ENCODE measurements at places on chromosomes 16 and 17.

DNA sequence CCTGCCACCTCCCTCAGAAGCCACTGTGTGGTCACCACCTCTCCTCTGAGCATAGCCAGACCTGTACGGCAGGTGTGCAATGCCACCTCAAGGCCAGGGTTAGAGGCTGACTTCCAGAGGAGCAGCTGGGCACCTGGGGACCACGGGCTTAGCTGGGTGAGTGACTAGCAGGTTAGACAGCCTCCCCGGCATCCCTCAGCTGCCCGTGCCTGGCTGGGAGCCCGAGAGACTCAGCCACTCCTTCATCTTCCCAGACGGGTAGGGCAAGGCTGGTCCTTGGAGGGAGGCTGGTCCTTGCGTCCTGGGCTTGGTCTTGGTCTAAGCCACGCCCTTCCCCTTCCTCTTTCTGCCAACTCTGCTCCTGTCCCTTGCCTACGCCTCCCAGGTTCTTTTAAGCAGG is 7.8 kb downstream of the CRHR1 start:
- DNase-seq = no peak

DNA sequence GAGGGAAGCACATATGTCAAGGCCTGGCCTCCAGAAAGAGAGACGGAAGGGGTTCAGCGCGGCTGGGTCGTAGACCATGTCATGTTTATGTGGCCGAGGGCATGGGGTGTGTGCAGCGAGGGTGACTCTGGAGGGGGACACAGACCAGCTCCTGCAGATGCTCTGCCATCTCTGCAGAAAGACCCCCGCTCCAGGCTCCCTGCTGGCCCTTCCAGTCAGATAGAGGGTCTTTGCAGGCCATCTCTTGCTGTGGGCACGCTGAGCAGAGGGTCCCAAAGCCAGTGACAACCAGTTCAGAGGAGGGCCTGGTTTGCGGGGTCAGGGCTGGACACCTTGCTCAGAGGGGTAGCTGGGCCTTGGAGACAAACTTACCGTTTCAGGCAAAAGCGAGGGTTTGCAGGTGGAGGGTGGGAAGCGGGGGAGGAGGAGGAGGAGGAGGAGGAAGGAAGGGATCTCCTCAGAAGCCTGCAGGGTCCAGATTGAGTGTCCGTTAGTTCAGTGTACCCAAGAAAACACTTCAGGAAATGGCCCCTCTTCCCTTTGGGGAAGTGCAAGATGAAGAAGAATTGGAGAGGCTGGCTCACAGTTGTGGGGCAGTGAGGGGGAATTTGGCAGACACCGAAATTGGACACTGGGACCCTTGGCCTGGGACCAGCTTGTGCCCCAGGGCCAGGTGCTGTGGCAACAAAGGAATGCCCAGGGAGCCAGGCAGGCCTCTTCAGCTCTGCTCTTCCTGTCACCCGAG is 102.8 kb downstream of the CMIP start:
- no peak for DNase-seq

DNA sequence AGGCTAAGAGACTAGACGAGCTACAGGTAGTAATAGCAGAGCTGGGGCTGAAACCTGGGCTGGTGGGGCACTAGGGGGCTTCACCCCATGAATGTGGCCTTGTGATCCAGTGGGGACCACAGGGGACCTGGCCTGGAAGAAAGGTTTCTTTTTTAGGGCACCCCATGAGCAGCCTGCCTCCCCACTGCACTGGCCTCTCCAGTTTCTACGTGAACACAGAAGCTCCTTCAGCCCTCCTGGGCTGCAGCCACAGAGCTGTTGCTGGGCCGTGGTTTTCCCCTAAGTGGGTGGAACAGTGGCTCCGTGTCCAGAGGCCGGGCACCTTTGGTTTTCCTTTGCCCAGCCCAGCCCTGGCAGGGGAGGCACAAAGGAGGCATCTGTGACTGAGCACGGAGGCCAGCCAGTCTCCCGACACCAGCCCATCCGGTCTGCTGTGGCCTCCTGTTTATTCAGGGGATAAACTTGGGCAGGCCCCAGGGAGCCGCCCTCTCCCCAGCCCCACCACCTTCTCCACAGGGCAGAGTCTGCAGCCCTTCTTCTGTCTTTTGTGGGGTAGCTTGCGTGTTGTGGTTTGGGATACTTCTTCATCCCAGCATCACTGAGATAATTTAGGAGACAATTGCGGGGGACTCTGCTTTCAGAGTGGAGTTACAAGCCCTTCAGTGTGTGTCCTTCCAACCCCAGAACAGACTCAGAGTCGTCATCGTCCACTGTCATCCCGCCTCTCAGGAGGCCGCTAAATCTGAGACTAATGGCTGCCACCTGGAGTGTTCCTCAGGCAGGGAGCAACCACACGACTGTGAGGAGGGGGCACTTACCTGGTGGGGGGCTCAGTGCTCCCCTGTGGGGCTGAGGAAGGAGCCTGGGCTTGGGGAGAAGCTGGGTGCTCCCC is 85.3 kb downstream of the RAB11FIP4 start:
- DNase-seq = no peak

- no peak for DNase-seq
Measured at GRCh38 chr17:48854774-48855476, 24.1 kb downstream of the CALCOCO2 start.

DNA sequence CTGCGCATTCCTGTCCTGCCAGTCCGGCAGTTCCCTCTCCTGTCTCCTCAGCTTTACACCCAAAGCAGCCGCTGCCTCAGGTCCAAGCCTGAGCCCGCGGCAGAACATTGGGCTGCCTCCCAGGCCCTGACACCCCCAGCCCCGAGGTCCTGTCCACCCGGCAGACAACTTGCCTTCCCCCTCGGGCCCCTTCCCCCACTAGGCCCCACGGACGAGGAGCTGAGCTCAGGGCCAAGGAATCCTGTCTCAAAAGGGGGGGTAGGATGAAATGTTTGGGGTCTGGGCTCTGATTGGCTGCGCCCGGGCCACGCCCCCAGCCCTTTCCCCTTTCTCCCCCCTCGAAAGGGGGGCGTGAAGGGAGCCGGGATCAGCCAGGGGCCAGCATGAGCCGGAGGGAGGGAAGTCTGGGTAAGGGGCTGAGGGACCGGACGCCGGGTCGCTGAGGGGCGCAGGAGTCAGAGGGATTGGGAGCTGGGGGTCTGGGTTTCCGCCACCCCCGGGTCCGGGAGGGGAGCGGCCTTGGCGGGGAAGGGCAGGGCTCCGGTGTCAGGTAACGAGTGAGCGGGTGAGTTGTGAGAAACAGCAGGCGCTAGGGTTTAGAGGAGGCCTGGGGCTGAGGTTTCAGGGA is at the start of gene CTF1:
Gene CTF1 (plus strand): TSS at position 354 of the 628 bp plus-strand sequence. CDS start 30 bp downstream, at position 384.
- DNase-seq = no peak

GRCh38 chr16:57600952-57601580 is 27.4 kb upstream of the ADGRG1 start:
- no peak for DNase-seq

GRCh38 chr17:4658478-4659305 is 17.2 kb upstream of the ALOX15 start:
- peak; percentile 29 for DNase-seq

GRCh38 chr17:78805301-78805700 is 23.2 kb upstream of the CYTH1 start:
- DNase-seq = peak; percentile 87
